RWPE2 (cell line): ENCODE measurements at places on chromosomes 1 and 21.

DNA sequence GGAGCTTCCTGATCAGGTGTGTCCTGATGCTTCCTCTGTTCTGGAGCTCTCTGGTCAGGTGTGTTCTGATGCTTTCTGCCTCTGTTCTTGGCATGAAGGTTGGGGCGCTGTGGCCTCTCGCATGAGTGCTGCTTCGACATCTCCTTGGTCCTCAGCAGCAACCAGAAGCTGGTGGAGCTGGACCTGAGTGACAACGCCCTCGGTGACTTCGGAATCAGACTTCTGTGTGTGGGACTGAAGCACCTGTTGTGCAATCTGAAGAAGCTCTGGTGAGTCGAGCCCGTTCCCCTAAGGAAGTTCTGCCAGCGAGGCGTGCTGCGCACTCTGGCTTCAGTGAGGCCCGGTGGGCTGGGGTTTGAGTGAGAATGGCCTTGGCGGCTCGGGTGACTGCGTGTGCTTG lies 18.0 kb downstream of the NLRP3 start:
- H3K4me1 ChIP-seq: no peaks in the 10 kb centered on the region
- H3K36me3 ChIP-seq: no peaks in the 10 kb centered on the region
- H3K27ac ChIP-seq: no peak overlapping the region

DNA sequence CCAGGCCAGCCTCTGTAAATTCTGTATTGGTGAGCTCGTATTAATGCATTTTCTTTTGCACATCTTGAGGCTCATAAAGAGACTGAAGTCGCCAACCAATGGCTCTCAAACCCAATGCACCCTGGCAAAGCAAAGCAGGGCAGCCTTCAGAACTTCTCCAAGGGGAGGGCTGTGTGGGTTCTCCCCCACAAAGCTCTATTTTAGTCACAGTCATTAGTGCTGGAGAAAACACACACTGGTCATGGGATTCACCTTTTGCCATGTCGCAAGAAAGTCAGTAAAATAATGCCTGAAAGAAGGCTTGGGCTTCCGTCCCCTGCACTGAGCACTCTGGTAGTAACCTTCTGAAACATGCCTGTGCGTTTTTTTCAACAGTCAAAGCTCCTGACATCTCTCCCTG lies 26.3 kb upstream of the ATF3 start:
- H3K4me3 ChIP-seq: no peak overlapping the region
- no peaks in the 10 kb centered on the region for H3K27me3 ChIP-seq

- no peak for DNase-seq
- H3K4me1 ChIP-seq: peaks cover 12% of the 10 kb centered on the region
- H3K27me3 ChIP-seq: no peaks in the 10 kb centered on the region
- no peak overlapping the region for H3K4me3 ChIP-seq
- peaks cover 88% of the 10 kb centered on the region for H3K36me3 ChIP-seq
- H3K27ac ChIP-seq: peak overlapping the region; percentile 21
These were observed 22.6 kb downstream of the TUFT1 start for GRCh38 chr1:151562661-151563060.

DNA sequence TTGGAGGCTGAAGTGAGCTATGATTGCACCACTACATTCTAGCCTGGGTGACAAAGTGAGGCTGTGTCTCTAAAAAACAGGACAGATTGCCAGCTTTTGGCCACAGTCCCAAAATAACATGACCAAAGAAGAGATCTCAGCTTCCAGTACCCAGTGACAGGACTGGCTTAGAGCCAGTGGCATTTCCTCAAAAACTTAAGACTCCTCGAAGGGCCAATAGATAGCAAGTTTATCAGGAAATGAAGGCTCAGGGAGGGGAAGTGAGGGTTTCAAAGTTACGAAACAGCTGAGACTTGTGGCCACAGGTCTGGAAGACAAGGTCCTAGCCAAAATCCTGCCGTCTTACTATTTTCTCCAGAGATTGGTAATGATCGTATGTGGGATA lies 6.3 kb upstream of the TMEM39B start:
- H3K27ac ChIP-seq: peak overlapping the region; percentile 81
- H3K36me3 ChIP-seq: peaks cover 11% of the 10 kb centered on the region
- peaks cover 30% of the 10 kb centered on the region for H3K4me1 ChIP-seq
- no peaks in the 10 kb centered on the region for H3K27me3 ChIP-seq

DNA sequence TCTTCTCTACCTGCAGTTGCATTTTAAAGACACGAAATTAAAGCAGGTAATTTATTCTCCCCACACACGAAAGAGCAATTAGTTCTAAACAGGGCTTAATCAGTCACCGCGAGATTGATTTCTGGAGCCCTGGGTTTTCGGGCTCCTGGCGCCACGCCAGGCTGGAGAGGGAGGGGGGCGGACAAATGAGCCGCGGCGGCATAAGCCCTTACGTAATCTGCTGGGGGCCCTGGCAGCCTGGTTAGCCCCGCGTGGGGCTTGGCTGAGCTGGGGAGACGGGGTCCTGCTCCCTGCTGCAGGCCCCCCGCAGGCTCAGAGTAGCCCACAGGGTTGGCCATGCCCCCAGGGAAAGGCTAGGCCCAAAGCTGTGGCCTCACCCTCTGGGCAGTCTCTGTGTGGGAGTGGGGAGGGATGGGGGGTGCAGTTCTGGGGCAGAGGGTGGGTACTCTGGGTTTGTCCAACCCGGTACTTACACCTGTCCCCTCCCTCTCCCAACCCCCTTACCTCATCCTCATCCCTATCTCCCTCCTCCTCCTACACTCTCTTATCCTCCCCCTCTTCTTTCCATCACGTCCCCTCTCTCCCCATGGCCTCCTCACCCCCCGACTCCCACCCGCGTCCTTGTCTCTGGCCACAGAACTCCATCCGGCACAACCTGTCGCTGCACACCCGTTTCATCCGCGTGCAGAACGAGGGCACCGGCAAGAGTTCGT lies 19.9 kb downstream of the FOXO6 start:
- no peaks in the 10 kb centered on the region for H3K36me3 ChIP-seq
- no peaks in the 10 kb centered on the region for H3K27me3 ChIP-seq
- peak overlapping the region; percentile 65 for H3K27ac ChIP-seq
- peak overlapping the region; percentile 41 for H3K4me3 ChIP-seq
- DNase-seq: no peak

GRCh38 chr1:219549215-219549614 lies 63.7 kb downstream of the ZC3H11B start:
- H3K36me3 ChIP-seq: no peaks in the 10 kb centered on the region
- no peak overlapping the region for H3K27ac ChIP-seq
- no peak for DNase-seq

- H3K4me3 ChIP-seq: no peak overlapping the region
- H3K27me3 ChIP-seq: no peaks in the 10 kb centered on the region
- no peak overlapping the region for H3K27ac ChIP-seq
- no peak for DNase-seq
- peaks cover 11% of the 10 kb centered on the region for H3K4me1 ChIP-seq
These were observed 13.2 kb upstream of the CSF1 start for GRCh38 chr1:109897259-109897955.

GRCh38 chr21:31326522-31327242 lies 17.4 kb downstream of the TIAM1 start:
- H3K27ac ChIP-seq: no peak overlapping the region
- no peak overlapping the region for H3K4me3 ChIP-seq
- no peaks in the 10 kb centered on the region for H3K36me3 ChIP-seq
- H3K27me3 ChIP-seq: no peaks in the 10 kb centered on the region

DNA sequence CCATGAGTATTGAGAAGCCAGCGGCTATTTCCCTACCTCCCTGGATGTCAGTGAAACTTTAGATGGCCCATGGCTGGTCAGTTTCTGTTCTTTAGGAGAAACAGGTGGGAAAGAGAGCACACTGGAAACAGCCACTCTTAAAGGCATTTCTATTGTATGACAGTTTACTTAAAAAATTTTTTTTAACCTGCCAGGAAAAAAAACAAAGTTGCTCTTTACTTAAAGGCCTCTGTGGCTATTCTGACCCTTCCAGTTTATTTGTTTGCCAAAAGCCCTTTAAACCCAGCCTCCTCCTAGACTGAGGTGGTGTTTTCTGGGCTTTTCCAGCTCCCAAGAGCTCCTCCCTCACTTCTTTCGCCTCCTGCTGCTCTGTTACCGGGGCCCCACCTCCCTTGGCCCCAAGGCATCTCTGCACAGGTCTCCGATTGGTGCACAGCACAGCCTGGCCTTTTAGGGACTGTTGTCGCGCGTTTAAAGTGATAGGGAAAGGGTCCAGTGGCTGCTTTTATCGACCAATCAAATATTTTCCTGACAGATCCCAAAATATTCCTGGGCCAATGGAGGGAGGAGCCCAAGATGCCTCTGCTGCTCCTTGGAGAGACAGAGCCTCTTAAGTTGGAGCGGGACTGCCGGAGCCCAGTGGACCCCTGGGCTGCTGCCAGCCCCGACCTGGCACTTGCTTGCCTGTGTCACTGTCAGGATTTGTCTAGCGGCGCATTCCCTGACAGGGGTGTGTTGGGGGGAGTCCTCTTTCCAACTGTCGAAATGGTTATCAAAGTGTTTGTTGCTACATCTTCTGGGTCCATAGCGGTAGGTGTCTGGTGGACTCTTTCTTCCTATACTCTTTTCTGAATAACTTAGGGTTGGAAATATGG lies at the start of gene SH3BGR:
Gene SH3BGR, plus strand, starts transcription at position 639 of the 875 bp plus-strand sequence. Its CDS starts 127 bp downstream, at position 766.
- H3K4me3 ChIP-seq: no peak within 1 kb of the TSS
- no peaks in the 10 kb centered on the region for H3K4me1 ChIP-seq

DNA sequence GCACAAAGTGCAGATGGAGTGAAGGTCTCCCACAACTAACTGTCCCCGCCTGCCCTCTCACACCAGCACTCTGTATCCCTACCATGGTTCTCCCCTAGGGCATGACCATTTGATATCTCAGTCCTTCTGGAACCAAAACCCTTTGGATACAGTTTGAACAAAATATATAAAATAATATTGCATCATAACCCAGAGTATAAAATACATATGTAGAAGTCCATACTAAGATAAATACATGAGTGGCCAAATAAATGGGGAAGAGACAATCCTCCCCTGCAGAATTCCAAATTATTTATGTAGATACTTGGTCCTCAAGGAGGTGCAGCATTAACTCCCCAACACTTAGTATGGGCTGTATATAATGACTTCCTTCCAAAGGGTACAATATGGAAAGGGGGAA lies 207.4 kb downstream of the RRAGC start:
- no peak for DNase-seq
- peaks cover 6% of the 10 kb centered on the region for H3K27me3 ChIP-seq
- H3K4me1 ChIP-seq: no peaks in the 10 kb centered on the region
- no peak overlapping the region for H3K27ac ChIP-seq

GRCh38 chr1:154774175-154774855 lies 95.8 kb downstream of the KCNN3 start:
- no peaks in the 10 kb centered on the region for H3K36me3 ChIP-seq

- H3K4me3 ChIP-seq: no peak overlapping the region
- no peak for DNase-seq
- no peaks in the 10 kb centered on the region for H3K27me3 ChIP-seq
- no peak overlapping the region for H3K27ac ChIP-seq
- no peaks in the 10 kb centered on the region for H3K4me1 ChIP-seq
These were observed 37.0 kb downstream of the LRIG2 start for GRCh38 chr1:113109908-113110554.

DNA sequence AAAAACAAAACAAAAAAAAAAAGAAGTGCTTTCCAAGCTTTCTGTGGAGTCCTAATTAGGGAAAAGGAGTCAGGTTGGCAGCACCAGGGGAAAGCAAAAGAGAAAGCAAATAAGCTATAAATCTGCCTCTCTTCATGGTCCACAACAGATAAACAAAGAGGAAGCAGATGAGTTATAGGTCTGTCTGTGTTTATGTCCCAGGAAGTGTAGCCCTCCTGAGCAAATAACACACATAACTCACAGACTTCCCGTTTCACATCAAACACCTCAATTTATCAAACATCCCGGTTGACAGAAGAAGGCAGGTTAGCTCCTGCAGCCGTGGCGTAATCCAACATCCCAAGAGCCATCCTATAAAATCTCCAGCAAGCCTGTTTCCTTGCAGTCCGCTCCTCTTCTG lies 5.6 kb upstream of the SLC2A5 start:
- H3K27me3 ChIP-seq: no peaks in the 10 kb centered on the region
- peaks cover 26% of the 10 kb centered on the region for H3K4me1 ChIP-seq
- H3K36me3 ChIP-seq: no peaks in the 10 kb centered on the region
- H3K27ac ChIP-seq: peak overlapping the region; percentile 43
- H3K4me3 ChIP-seq: no peak overlapping the region

- peak within 1 kb of the TSS; percentile 54 for H3K4me3 ChIP-seq
- H3K4me1 ChIP-seq: peaks cover 33% of the 10 kb centered on the region
- H3K27ac ChIP-seq: peak within 1 kb of the TSS; percentile 40
- peak; percentile 54 for DNase-seq
These were observed at the start of gene COL18A1 for GRCh38 chr21:45404730-45405270. Gene COL18A1 (plus strand): TSS chr21:45405165. CDS start chr21:45405231, 66 bp downstream.

GRCh38 chr1:150165622-150166612 lies 16.2 kb downstream of the PLEKHO1 start:
- no peaks in the 10 kb centered on the region for H3K4me1 ChIP-seq
- no peak for DNase-seq
- no peak overlapping the region for H3K4me3 ChIP-seq
- no peaks in the 10 kb centered on the region for H3K27me3 ChIP-seq
- H3K27ac ChIP-seq: no peak overlapping the region
- H3K36me3 ChIP-seq: no peaks in the 10 kb centered on the region
